Naive thymus-derived CD8-positive, alpha-beta T cell (primary cell): ENCODE measurements at places on chromosomes 7 and 10.

GRCh38 chr10:118484152-118484871 lies 111.1 kb downstream of the PRLHR start:
- DNase-seq: no peak

GRCh38 chr10:124944982-124945381 lies 3.1 kb downstream of the ZRANB1 start:
- DNase-seq: no peak

- DNase-seq: no peak
These were observed 17.9 kb downstream of the EBF3 start for GRCh38 chr10:129945941-129946760.

DNA sequence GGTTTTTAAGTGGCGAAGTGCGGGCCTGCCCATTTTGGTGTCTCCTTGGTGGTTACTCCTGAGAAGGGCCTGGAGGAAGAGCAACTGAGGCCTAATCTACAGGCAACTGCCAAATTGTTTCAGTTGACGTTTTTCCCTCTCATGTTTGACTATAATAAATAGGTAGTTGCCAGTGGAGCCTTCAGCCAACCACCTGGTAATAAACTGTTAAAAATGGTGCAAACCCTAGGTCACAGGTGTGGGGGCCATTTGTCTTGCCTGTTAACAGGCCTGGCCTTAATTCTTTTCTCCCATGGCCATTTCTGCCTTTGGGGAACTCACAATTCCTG lies 3.7 kb downstream of the IKZF1 start:
- no peak for DNase-seq

- DNase-seq: no peak
These were observed 70.4 kb upstream of the FZD8 start for GRCh38 chr10:35712486-35712885.

GRCh38 chr10:4481192-4481591 lies 344.8 kb upstream of the AKR1E2 start:
- DNase-seq: no peak

GRCh38 chr7:158856883-158857668 lies 718 bp downstream of the DYNC2I1 start:
- DNase-seq: no peak

GRCh38 chr10:15084502-15084922 lies 4.1 kb downstream of the ACBD7 start:
- DNase-seq: no peak

DNA sequence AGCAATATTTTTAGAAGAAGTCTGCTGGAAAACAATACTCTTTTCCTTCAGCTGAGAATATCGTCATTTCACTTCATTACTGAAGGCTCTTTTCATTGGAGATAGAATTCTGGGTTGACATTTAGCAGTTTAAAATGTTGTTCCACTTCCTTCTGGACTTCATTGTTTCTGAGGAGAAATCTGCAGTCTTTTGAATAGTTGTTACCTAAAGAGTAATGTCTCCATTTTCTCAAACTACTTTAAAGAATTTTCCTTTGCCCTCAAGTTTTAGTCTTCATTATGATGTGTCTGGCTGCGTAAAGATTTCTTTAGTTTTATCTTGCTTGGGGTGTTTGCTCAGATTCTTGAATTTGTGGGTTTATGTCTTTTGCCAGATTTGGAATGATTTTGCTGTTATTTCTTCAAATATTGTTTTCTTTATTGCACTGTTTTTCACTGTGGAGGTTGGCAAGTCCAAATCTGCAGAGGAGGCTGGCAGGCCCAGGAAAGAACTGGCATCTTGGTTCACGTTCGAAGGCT lies 136.3 kb downstream of the DNAJB6 start:
- no peak for DNase-seq
